ENCODE measurements at places on chromosomes 1 and 21.
A peak's percentile ranks its signal among the peaks of the same experiment; 100 is the strongest.

DNA sequence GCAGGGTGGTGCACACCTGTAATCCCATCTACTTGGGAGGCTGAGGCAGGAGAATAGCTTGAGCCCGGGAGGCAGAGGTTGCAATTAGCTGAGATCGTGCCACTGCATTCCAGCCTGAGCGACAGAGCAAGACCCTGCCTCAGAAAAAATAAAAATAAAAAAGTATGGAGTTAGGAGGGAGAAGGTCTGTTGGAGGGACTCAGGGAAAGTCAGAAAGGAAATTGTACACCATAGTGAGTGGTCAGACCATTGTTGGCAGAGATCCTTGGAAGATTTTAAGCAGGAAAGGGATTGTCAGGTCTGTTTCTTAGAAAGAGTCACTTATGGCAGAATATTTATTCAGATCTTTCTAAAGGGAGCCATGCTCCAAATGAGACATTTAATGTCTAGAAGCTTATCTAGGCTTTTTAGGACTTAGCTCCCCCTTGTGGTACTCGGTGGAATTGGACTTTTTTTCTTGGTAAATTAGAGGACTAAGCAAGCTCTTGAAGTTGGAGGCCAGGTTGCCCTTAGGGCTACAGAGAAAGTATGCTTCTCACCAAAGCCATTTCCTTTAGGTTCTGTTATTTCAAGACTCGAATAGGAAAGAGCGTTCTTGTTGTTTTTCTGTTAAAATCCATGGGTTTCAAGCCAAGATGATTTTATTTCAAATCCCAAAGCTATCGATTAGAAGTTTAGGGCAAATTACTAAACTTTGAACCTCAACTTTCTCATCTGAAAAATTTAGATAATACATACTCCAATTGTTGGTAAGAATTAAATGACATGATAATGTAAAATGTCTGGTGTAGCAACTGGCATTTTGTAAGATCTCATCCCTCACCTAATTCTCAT lies 16.5 kb downstream of the MIA3 start:
- no peak for DNase-seq

DNA sequence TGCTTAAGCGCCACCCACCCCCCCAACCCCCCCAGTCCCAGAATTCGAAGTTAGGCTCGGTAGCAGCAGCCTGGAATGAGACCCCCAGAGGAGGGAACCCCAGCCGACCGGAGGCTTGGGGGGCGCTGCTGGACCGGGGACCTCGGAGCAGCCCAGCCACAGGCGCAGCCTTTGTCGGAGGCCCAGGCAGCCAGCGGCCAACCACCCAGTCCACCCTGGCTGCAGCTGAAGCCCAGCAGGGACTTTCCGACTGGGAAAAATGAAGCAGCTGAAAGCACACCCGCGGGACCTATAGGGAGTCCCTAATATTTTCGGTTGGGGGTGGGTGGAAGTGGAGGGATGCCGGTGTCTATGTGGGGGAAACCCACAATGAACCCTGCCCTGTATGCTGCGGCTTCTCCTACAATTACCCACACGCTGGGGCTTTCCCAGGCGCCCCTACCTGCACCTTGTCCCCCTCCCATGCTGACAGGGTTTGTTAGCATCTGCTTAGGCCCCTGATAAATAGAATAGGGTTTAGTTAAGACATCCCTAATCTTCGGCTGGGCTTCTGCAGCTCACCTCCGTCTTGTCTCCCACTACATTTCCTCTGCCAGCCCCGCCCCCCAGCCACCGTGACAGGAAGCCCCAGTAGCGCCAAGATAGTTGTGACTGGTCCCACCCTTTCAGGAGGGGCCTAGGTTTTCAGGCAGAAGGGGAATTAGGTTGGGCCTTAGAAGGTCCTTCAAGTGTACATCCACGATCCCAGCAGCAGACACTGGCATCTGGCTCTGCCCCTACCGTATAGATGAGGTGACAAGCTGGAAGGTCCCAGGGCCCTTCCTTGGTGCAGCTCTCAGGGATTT lies 838 bp downstream of the CCDC28B start:
- DNase-seq, result peak; percentile 55

DNA sequence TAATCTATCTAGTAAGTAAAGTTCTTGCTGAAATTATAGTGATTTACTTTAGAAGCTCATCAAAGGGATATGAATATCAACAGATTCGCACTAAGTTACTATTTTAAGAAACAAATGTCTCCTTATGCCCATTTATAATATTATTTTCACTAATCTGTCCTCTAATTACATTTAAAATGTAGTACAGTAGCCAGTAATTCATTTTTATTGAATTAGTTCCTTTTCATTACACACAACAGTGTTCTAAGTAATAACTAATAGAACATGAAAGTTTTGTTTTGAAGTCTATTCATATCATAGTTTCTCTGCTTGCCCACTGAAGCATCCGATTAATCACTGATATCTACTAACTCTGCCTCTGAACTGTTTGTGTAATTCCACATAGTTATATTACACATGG lies 225.8 kb downstream of the NEGR1 start:
- no peak for DNase-seq

- DNase-seq, result no peak
These were observed 9.3 kb downstream of the NEK7 start for GRCh38 chr1:198165927-198166647.

- no peak for DNase-seq
These were observed 98.0 kb downstream of the WDR4 start for GRCh38 chr21:42781150-42781970.

DNA sequence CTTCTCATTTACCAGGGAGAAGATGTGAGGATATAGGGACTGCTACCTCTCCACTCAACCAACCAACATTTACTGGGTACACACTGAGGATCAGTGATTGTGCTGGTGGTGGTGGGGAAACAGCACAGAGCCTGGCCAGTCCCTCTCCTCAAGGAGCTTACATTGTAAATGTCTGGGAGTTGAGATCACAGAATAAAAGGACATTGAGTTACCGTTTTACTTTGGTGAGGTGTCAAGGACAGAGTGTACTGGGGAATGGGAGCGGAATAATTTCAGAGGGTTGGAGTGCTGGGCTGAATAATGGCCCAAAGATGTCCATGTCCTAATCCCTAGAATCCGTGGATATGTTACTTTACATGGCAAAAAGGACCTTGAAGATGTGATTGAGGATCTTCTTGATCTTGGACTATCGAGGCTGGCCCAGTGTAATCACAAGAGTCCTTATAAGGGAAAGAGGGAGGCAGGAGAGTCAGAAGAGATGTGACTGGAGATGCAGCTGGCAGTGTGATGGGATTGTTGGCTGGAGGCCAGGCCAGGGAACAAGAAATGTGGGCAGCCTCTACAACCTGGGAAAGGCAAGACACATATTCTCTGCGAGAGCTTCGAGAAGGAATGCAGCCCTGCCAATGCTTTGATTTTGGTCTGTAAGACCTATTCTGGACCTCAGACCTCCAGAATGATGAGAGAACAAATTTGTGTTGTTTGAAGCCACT lies 26.6 kb upstream of the RWDD3 start:
- DNase-seq, result no peak

DNA sequence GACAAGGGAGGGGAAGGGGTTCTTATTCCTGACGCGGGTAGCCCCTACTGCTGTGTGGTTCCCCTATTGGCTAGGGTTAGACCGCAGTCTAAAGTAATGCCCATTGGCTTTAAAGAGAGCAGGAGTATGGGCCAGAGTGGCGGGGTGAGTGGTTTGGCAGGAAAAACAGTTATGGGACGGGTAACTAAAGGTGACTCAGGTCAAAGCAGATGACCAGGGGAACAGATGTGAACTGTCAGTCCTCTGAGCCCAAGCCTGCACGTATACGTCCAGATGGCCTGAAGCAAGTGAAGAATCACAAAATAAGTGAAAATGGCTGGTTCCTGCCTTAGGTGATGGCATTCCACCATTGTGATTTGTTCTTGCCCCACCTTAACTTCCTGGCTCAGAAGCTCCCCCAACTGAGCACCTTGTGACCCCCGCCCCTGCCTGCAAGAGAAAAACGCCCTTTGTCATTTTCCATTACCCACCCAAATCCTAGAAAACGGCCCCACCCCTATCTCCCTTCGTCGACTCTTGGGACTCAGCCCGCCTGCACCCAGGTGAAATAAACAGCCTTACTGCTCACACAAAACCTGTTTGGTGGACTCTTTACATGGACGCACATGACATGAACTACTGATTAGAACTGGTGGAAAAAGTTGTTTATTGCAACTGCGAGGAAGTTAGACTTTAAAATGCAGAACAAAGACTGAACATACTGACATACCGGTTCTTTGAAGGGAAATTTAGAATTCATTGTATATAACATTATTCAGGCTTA lies 758 bp upstream of the ATAD3B start:
- no peak for DNase-seq

DNA sequence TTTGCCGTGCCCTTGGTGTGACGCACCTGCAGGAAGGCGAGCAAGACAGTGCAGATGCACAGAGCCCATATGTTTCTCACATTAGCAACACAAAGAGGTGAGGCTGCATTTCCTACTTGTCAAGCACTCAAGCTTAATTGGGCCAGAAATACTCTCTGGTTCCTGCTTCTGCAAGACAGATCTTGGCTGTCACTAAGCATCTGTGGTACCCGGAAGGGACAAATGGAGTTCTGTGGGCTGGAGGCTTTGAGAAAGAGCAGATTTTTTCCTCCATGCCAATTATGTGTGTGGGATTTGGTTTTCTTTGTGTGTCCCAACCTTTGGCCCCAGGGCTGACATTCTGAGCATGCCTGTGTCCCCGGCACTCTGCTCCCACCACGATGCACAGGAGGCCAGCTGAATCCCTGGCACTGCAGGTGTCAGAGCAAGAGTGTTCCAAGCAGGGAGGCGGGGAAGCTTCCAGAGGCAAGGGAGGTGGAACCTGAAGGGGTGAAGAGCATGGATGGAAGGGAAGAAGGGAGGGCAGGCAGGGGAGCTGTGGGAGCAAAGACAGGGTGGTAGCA lies 52.0 kb upstream of the STUM start:
- no peak for DNase-seq

GRCh38 chr21:44790368-44790767 lies 11.3 kb downstream of the UBE2G2 start:
- DNase-seq, result no peak

DNA sequence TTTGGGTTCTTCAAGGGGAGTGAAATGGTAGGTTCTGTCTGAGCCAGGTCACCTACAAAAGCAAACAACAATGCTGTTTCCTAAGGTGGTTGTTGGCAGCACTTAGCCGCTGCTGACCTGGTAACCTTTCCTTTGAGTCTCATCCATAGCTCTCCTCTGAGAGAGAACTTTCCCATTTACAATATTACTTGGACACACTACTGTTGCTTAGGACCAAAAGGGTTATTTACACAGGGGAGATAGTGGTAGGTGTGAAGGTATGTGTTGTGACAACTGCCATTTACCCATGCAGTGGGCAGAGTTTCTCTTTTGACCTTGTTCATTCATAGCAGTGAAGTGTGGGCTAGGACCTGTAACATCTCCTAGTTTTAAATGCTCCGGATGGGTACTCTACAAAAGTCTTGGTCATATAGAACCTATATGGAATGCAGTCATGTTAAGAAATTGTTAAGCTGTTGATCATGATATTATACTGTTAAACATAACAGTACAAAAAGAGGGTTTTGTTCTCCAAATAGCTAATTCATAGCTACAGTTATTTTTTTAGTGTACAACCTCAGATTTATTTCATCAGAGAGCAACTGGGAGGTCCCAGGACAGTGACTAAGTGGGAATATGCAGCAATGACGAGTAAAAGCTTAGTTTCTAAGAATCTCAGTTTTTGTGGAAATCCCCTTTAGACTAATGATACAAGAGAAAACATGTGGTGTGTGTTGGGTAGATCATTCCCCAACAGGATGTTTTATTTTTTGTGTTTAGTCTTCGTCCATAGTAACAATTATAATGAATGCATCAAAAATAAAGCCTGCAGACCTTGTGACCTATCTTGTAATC lies 219.7 kb downstream of the NFIA start:
- DNase-seq, result no peak

- DNase-seq, result no peak
These were observed 657.9 kb downstream of the AJAP1 start for GRCh38 chr1:5312293-5312674.

- peak; percentile 9 for DNase-seq
These were observed 17.1 kb downstream of the RPAP2 start for GRCh38 chr1:92315766-92316599.

DNA sequence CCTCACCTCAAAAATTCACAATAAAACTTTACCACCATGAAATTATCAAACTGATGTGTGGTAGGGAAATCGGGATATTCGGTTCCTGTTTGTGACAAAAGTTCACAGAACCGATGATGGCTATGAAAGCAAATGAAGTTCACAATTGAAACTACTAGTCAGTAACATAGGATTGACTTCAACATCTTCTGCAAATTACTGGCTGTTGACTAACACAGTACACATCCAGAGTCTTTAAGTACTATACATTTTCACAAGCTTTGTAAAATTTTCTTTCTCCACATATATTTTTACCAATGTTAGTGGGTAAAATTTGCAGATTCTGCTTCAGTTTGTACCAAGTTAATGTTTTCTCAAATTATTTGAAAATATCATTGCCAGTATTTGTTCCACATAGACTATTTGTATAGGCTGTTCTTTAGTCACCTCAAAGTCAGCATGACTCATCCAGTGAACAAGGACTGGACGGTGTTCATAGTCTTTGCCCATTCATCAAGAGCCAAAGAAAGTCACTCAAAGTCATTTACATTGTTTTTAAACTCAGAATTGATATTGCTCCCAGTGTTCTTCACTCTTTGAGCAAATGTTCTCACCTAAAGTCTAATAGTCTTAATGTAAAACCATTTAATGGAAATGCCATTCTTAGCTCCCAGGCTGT lies 213.4 kb downstream of the USP25 start:
- no peak for DNase-seq

GRCh38 chr1:72432645-72433267 lies 150.4 kb upstream of the NEGR1 start:
- no peak for DNase-seq

All from stimulated activated CD8-positive, alpha-beta memory T cell treated with anti-CD3 and anti-CD28 coated beads, Interleukin-4, amount 100 ng/mL, for 1 hour (primary cell).